GDM1 (cell line): ENCODE measurements at places on chromosomes 11 and 22.

GRCh38 chr11:102925988-102926387, 29.5 kb downstream of the MMP13 start:
- no peak for DNase-seq

GRCh38 chr22:43860126-43860525, 2.2 kb downstream of the SULT4A1 start:
- no peak for DNase-seq

DNA sequence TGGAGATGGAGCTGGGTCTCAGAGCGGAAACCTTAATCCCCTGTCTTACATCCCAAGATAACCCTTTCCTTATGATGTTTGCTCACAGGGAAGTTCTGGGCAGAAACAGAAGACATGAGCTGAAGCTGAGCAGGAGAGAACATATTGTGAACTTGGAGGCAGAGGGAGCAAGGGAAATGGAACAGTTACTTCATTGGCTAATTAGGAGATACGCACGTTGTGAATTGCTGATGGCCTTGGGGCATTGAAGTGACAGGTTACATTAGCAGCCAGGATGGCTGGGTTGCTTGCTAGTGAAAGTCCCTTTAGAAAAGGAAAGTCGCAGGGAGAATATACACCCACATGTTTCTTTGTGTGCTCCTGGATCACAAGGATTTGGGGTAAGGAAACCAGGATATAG, 48.7 kb downstream of the TENM4 start:
- no peak for DNase-seq

GRCh38 chr11:57154739-57155138, 27.0 kb upstream of the LRRC55 start:
- DNase-seq, result no peak

DNA sequence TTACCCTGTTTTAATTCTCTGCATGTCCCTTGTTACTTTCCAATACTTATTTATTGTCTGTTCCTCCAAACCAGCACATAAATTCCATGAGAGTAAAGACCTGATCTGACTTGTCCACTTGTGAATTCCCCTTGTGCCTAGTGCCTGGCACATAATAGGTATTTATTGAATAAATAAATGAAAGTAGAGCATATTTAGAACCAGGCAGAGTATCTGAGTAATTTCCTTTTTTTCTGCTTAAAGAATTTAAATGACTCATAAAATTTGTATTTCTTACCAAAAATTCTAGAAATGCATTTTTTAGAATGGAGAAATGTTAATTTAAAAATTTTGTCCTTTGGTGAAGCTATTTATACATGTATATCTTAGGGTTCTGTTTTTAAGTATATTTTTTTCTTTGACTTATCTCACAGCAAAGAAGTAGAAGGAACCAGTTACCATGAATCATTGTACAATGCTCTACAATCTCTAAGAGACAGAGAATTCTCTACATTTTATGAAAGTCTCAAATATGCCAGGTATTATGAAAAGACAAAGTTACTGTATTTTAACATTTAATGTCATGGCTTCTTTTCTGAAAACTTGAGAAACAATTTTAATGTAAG, 96.8 kb downstream of the ATM start:
- no peak for DNase-seq

GRCh38 chr11:6927030-6927617, 898 bp downstream of the ZNF215 start:
- no peak for DNase-seq

GRCh38 chr11:62889484-62890437, 9.1 kb downstream of the SLC3A2 start:
- no peak for DNase-seq

GRCh38 chr11:44851496-44851895, 99.2 kb downstream of the TP53I11 start:
- DNase-seq, result no peak

DNA sequence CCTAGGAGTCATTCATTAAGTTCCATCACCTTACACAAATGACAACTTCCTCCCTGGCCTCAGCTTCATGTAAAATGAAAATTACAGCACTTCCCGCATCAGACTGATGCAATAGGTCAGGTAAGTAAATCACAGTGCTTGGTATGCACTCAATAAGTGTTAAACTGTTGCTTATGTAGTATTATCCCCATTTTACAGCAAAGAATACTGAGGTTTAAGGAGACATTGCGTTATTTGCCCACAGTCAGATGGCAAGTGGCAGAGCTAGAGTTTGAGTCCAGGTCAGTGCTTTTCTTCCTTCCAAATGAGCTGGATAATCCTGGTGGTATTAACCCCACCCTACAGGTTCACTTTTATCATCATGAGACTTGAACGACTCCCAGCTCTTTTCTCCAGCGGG, 29.7 kb downstream of the WT1 start:
- DNase-seq, result no peak

GRCh38 chr11:83025267-83025704, 46.4 kb downstream of the RAB30 start:
- DNase-seq, result no peak

DNA sequence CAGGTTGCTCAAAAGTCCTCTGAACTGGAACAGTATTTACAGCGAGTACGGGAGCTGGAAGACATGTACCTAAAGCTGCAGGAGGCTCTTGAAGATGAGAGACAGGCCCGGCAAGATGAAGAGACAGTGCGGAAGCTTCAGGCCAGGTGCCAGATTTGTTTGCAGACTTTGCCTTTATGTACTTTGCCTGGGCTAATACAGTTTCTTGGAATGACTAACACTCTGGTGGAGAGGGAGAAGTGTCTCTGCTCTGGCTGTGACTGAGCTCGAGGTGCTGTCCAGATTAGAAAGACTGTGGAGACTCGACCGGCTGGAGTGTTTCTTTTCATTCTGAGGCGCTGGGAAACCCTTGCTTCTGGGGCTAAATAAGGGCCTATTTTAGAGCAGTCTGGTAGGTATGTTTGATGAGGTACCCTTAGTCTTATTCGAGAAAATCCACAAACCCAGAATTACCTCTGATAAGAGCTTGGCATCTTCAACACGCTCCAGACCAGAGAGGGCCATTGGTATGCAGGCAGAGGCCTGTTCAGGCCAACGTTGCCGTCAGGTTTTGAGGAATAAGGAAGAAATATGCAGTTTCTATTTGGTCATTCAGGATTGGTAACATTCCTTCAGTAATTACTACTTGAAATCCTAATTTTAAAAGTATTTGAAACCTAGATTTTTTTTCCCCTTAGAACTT, 76.5 kb downstream of the SWAP70 start:
- DNase-seq, result no peak

DNA sequence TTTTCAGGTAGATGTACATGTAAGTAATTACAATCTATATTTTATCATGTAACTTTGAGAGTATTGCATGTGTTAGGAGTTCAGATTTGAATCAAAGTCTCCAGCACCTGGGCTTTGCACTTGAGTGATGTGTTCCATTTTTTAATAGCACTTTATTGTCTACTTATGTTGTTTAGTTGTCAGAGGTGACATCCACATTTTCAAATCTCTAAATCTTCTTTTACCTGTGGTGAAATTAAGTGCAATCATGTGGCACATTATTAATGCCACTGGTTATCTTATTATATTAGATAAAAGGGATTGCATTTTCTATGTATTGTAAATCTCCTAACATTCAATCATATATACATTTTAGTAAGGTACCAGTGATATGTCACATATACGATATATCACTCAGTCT, 333.4 kb downstream of the AASDHPPT start:
- DNase-seq, result no peak

- DNase-seq, result no peak
These were observed 44.4 kb downstream of the ADM start for GRCh38 chr11:10349281-10349665.

GRCh38 chr11:67664213-67664585, 10.2 kb downstream of the ALDH3B2 start:
- DNase-seq, result no peak

- DNase-seq, result no peak
These were observed 37.8 kb downstream of the PAMR1 start for GRCh38 chr11:35487532-35488078.

DNA sequence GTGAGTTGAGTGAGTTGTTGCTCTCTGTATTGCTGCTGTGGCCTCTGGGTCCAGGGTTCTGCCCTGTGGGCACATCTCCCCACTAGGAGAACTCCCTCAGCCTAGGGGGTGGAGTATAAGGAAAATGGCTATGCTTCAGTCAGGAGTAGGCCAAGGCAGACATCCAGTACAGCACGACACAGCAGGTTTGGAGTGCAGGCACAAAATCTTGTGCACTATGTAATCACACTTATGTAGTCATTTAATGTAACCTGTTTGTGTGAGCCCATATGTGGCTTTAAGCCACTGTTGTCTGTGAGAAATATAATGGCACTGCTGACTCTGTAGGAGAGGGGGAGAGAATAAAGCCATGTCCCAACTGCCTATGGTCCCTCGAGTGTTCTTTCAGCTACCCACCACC, 90.1 kb downstream of the CCDC83 start:
- no peak for DNase-seq

DNA sequence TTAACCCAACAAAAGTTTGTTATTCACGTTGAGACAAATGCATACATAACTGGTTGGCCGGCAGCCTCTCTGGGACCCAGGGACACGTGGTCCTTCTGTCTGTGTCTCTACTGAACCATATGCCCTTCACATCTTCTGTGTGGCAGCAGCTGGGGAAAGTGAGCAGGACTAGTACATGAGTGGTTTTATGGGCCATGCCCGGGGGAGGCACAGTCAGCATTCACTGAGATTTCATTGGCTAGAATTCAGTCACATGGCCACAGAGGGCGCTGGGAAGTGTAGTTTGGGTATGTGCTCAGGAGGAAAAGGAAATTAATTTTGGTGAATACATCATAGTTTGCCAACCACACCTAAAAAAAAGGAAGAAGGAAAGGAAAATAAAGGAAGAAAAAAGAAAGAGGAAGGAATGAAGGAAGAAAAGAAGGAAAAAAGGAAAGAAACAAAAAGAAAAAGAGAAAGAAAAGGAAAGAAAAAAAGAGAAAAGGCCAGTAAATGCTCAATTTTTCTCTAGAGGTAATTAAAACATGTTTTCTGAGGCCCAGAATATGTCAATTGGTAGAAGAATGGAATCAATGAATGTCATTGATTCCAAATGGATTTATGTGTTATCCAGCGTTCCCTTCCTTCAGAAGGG, 55.9 kb upstream of the KIRREL3 start:
- DNase-seq, result no peak

- no peak for DNase-seq
These were observed 172.1 kb downstream of the ADAMTS15 start for GRCh38 chr11:130620548-130620947.

DNA sequence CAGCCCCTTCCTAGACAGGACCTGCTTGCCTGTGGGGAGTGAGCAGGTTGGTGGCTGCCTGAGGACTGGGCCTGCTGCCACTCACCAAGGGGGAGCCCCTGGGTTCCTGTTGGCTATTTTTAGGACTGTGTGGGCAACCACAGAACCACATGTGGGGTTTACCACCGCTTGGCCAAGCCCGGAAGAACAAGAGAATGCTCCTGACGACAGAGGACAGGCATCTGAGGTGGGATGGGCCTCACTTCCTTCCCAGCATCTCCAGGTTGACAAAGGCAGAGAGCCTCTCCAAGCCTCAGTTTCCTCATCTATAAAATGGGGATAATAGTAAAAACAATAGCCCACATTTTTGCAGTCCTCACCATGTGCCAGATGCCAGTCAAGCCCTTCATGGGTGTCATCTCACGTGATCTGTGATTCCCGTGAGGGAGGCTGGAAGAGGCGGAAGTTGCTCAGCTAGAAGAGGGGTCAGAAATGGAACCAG, 43.6 kb downstream of the LRRC32 start:
- DNase-seq, result peak; percentile 87

DNA sequence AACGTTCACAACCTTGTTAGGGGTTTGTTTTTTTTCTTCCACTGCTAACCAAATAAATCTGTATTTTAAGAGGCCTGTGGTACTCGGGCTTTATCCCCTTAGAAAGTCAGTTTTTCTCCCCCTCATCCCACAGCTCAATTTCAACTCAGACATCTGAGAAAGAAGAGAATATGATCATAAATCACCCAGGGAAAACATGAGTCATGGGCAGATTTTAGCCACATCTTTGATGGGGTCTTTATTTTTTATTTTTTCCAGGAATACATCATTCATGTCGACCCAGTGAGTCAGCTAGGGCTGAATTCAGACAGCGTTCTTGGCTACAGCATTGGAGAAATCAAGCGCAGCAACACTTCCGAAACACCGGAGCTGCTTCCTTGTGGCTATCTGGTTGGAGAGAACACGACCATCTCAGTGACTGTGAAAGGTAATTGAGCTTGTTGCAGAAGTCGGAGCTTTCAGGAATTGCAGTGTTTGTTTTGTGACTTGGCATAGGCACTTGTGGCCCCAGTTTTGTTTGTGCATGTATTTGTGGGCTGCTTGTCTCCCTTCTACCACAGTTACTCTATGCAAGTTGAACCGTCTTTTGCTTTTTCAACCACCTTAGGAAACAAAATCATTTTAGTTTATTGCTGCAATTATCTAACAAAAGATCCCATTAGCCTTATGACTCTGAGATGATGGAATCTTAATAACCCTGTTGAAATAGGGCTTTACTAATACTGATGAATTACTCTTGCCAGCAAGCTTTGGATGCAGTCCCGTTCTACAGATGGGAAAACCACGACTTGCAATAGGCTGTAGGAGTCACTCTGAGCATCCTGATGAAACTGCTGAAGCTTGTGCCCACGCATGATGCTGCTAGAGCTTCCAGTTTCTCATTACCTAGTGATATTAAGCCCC, 62.7 kb downstream of the DBX1 start:
- no peak for DNase-seq

DNA sequence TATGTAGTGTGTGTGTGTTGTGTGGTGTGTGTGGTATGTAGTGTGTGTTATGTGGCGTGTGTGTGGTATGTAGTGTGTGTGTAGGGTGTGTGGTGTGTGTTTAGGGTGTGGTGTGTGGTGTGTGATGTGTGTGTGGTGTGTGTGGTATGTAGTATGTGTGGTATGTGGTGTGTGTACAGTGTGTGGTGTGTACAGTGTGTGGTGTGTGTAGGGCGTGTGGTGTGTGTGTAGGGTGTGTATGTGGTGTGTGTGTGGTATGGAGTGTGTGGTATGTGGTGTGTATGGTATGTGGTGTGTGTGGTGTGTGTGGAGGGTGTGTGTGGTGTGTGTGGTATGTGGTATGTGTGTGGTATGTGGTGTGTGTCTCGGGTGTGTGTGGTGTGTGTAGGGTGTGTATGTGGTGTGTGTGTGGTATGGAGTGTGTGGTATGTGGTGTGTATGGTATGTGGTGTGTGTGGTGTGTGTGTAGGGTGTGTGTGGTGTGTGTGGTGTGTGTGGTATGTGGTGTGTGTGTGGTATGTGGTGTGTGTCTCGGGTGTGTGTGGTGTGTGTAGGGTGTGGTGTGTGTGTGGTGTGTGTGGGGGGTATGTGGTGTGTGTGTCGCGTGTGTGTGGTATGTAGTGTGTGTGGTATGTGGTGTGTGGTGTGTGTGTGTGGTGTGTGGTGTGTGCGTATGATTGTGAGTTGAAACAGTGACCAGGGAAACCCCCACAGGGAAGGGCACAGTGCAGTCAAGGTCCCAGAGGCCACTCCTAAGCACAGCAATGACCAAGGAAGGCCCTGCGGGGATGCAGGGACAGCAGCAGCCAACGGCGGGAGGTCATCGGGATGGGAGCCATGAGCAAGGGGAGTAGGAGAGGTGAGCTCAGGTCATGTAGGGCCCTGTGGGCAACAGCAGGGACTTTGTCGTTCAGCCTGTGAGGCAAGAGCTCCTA, 2.9 kb upstream of the PPP6R2 start:
- no peak for DNase-seq

- DNase-seq, result no peak
These were observed 98.7 kb downstream of the ADAMTS15 start for GRCh38 chr11:130546901-130547694.
